GM03348 (cell line): ENCODE measurements at places on chromosomes 7 and 10.
A peak's percentile ranks its signal among the peaks of the same experiment; 100 is the strongest.

DNA sequence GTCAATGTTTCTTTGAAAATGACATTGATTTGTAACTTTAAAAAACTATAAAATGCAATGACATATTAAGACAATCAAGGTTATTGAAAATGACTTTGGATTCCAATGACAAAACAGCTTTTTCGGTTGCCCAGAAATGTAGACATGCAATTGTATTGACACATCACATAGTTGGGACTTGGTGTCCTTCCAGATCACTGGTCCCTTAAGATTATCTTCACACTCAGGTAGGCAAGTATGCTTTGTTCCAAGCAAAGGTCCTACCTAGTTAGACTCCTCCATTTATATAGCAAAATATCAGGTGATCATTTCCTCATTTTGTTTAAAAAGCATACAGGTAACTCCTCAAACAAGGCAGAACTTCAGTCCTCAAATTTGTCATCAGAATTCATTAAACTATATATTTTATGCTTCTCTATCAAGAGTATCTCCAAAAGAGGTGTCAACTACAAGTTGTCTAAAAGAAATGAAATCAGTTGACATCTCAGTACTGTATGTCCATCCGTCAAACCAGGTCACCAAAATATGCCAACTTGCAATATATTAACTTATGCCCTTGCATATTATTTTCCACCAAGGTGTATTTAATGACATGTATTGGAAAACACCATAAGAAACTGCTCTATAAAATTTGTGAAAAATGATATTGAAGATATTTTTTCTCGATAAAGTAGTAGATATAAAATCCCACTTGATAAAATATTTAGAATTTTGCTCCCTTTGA is 64.6 kb downstream of the TSPAN12 start:
- DNase-seq: no peak

DNA sequence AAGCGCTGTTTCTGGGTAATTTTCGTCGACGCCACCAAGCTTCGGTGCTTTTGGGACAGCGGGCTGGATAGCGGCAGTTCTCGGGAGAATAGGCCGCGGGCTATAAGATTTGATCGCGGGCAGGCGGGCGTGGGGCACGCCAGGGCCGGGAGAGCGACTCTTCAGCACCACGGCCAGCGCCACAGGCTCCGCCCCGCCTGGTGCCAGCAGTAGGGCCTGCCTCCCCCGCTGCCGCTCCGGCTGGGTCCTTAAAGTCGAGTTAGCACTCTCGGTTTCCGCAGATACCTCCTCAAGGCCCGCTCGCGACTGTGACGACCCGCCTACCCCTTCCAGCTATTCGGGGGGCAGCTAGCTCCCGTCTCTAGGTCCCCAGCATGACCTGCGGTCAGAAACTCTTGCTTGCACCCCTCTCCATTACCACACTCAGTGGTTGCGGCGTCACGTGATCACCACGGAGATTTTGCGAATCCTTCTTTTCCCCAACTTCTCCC is 9.4 kb downstream of the NXPH1 start:
- peak; percentile 67 for DNase-seq

- no peak for DNase-seq
Observed at GRCh38 chr7:100029596-100029995, 14.2 kb downstream of the ZKSCAN1 start.

GRCh38 chr10:3933733-3934132 is 148.7 kb upstream of the KLF6 start:
- no peak for DNase-seq

DNA sequence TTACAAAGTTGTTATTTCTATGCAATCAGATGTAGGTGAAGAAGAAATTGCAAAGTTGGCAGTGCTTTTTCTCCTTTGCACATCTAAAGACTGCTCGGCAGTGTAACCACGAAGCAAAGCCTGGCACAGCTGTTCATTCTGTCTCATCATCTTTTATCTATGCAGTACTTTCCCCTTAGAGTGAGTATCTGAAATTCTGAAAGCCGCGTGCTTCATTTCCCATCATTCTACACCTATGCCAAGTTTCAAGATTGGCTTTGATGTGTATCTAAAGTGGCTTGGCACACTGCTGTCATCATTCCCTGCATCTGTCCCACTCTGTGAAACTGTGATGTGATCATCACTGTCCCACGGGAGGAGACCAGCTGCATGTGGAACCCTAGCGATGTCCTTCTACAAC is 15.2 kb downstream of the SOSTDC1 start:
- DNase-seq: no peak

DNA sequence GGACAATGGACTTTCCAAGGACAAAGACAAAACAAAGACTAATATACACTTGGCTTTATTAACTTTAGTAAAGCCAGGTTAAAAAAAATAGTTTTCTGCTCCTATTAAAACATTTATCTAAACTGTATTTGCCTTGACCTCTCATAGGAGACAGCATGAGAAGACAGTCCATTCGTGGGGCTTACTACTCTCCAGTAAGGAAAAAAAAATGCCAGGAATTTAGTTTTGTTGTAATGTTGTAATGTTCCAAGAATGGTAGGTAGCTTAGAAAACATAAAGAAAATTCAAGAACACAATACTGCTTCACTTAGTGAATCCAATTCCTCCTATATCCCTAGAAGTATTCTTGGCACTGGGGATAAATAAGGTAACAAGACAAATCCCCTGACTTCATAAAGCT is 81.7 kb downstream of the KMT2C start:
- DNase-seq: peak; percentile 56

GRCh38 chr7:144862612-144863319 is 26.9 kb upstream of the TPK1 start:
- no peak for DNase-seq
